ENCODE measurements at places on chromosomes 12 and 14.

- no peak for DNase-seq
These were observed 1206.0 kb upstream of the TMEM132C start for GRCh38 chr12:127060933-127061332.

- DNase-seq = peak; percentile 37
These were observed 27.4 kb upstream of the GUCY2C start for GRCh38 chr12:14723763-14724162.

DNA sequence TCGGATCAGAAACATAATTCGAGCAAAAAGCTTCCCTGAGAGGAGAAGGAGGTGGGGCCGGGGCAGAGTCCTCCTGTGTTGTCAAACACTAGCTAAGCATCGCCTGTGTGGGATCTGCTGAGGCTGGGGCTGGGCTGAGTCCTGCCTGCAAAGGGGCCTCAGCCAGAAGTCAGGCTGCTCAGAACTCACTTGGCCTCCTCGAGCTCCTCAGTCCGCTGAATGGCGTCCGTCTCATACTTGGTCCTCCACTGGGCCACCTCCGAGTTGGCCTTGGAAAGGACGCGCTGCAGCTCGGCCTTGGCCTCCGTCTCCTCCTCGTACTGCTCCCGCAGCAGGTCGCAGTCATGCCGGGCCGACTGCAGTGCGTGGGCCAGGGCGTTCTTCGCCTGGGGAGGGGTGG lies 9.9 kb upstream of the MYH6 start:
- DNase-seq = no peak

GRCh38 chr12:13606290-13606689 lies 375.1 kb downstream of the GRIN2B start:
- DNase-seq = no peak

DNA sequence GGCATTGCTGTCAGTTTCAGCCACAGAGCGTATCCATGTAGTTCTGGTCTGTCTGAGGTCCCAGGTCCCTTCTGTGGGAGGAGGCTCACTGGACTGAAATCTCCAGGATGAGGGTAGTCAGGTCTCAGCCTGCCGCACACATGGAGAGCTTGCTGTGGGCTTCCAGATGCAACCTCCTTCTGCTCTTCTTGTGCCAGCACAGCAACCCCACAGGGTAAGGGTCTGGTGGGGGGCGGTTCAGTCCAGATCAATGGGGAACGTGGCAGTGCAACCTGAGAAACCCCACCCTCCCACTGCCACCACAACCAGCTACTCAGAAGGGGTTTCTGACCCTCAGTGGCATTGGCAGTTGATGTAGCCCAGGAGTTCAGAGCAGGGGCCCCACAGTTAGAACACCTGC lies 61.2 kb downstream of the BEGAIN start:
- DNase-seq = no peak
